NCI-H69 (cell line): ENCODE measurements at places on chromosomes 7 and 10.

- DNase-seq, result no peak
Measured at GRCh38 chr10:119621078-119621384, 24.3 kb upstream of the TIAL1 start.

DNA sequence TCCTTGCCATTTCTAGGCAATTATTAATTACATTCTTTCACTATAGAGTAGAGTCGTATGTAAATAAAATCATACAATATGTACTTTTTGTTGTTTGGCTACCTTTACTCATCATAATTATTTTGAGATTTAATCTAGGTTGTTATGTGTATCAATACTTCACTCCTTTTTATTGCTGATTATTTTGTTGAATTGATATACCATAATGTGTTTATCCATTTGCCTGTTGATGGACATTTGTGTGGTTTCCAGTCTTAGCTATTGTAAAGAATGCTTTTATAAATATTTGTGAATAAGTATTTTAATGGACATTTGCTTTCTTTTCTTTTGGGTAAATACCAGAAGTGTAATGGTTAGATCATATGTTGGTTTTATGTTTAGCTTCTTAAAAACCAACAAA is 174.0 kb downstream of the RAMP3 start:
- DNase-seq, result no peak

DNA sequence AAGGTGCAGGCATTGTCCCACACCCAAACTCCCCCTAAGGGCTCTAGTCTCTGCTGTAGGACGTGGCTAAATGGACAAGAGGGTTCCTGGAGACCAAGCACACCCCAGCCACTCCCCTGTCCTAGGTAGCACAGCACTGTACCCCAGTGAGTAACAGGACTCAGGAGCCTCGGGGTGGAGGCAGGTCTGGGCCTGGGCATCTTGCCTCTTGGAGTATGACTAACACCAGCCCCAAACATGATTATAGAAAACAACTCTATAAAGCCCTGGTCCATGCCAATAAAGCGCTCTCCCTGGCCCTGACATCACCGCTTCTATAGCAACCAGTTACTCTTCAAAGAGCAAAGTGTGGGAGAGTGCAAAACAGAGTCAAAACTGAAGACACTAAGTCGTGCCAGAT is 195.0 kb downstream of the CALN1 start:
- no peak for DNase-seq

DNA sequence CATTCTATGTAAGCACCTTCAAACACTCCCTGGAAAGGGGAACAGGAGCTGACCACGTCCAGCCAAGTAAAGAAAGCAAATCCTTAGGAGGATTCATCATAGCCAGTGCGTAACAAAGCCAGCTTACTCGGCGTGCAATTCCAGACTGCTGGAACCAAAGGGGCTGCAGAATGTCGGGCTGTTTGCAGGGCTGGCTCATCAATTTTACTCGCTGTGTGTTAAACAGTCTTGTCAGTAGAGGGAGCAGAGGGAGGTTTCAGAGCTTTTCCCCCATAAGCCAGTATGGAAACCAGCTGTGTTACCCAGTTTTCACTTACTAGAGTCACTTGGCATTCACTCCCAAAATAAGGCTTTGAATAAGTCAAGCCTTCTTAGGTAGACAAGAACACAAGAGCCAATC is 127.1 kb downstream of the KMT2E start:
- DNase-seq, result peak; percentile 31

DNA sequence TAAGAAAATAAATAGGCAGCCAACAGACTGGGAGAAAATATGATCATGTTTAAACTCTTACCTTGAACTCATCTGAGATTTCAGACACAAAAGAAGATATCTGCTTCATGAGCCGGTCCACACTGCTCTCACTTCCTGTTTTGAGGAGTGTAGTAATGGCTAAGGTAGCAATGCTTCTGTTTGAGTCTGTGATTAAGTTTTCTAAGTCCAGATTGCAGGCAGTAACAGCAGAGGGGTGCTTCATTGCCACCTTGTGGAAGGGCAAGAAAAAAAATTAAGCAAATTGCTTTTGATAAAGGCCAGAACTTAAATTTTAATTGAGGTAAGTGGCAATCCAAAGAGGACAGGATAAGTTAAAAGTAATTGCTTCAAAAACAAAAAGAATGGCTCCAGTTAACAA is 69.1 kb downstream of the MEST start:
- DNase-seq, result peak; percentile 76

DNA sequence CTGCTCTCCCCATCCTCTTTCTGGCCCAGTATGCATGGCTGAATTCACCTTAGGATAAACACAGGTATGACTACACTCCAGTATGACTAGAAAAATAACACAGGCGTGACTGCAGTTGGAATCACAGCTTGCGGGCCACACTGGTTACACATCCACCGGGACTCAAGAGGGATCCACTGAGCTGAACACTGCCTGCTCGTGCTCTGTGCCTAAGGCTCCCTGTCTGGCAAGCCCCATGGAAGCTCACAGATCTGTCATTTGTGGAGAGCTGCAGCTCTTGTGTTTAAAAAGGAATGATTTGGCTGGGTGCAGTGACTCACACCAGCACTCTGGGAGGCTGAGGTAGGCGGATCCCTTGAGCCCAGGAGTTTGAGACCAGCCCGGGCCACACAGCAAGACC is 26.8 kb downstream of the VOPP1 start:
- peak; percentile 17 for DNase-seq

- no peak for DNase-seq
Measured at GRCh38 chr7:158759245-158759614, 54.6 kb upstream of the NCAPG2 start.

DNA sequence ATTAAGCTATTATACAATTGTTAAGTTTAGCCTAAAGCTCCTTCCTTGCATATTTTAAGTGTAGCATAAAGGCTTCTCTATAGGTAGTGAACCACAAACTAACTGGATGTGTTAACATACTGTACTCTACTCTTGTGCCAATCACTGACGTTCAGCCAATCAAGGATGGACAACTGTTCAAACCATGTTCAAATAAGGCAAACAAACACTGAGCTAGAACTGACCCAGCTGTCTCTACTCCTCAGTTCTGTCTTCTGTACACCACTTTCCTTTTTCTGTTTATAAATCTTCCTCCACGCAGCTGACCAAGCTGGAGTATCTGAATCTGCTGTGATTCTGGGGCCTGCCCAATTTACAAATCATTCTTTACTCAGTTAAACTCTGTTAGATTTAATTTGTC is 188.7 kb upstream of the MBL2 start:
- peak; percentile 9 for DNase-seq

DNA sequence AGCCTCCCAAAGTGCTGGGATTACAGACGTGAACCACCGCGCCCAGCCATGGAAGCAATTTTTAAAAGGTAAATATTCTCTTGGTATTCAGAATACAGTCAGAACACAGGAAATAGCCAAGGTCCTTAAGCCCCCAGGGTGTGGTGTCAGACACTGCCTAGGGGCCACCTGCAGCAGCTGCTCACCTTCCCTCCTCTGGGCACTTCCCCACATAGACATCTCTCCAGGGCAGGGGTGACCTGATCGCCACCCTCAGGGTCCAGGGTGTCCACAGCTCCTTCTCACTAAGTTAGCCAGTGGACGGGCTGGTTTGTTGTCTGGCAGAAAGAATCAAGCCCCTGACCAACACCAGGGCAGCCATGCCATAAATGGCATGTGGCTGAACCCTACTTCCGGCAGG is 15.9 kb downstream of the URGCP start:
- peak; percentile 23 for DNase-seq

DNA sequence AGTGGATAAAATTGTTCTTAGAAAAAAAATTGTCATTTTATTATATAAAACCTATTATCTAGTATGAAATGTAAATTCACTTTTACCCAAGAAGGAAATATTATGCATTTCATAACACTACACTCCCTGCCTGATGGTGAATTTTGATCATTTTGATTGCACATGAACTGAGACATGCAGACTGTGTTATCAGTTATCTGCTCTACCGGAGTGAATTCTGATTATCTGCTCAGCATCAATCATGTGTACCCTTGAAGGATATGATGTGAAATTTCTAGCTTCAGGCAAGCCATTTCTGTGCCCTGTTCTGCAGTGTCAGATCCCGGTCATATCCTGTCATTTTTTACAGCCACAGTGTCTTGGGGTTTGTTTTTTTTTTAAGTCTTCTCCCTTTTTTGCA is 85.0 kb upstream of the FGL2 start:
- no peak for DNase-seq

DNA sequence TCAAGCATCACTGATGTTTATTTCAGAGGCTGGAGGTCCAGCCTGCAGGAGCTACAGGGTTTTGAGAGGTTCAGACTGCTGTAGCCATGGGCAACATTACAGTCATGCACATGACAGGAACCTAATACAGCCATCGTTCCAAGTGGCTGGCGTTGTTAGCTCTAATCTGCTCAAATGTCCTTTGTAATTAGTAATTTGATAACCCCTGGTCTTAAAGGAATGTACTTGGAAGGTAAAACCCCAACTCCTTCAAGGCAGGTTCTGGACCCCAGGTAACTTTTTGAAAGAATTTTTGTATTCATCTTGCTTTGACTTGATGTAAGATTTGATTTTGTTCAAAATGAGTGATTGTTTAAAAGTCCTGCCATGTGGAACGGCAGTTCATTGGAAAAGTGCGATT is 34.7 kb upstream of the FOXI2 start:
- DNase-seq, result no peak

GRCh38 chr10:80465451-80465835 is 11.3 kb downstream of the TSPAN14 start:
- DNase-seq, result peak; percentile 37

GRCh38 chr10:5975641-5976473 is 1.5 kb downstream of the IL15RA start:
- no peak for DNase-seq

- DNase-seq, result peak; percentile 77
Measured at GRCh38 chr10:121288864-121289661, 309.2 kb downstream of the FGFR2 start.

DNA sequence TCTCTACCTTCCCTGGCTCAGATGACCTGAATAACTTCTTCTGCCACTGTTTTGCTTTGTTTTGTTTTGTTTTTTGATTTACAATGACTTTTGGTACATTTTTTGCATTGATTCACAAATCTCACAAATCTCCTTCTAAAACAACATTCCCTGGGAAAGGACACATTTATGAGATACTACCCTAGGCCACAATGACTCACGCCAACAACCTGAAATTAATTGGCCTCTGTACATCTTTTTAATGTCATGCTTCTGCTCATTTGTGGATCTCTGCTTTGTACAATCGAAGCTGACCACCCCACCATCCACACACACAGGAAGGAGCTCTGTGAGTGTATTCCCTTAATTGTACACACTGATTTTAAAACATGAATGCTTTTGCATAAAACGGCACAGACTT is 156.7 kb upstream of the PFKP start:
- no peak for DNase-seq

DNA sequence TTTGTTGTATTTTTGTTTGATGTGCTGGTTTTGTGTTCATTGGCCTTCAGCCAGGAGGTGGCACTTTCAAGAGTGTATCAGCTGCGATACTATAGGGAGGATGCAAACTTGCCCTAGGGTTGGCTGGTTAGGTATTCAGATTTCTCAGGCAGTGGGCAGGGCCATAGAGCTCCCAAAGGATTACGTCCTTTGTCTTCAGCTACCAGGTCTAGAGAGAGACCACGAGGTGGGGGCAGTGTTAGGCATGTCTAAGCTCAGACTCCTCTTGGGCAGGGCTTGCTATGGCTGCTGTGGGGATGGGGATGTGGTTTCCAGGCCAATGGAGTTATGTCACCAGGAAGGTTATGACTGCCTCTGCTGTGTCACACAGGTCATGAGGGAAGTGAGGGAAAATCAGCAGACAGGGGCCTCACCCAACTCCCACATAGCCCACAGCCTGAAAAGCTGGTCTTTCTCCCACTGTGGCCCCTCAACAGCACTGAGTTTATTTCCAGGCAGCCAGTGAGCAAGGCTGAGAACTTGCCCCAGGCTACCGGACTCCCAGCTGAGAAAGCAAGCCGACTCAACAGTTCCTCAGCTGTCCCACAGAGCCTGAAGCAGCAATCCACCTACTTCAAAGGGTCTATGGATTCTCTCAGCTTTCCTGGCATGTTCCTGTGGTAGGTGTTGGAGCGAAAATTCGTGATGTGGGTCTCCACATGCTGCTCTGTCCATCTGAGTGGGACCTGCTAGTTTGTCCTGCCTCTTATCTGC is 227.4 kb upstream of the COBL start:
- peak; percentile 99 for DNase-seq

DNA sequence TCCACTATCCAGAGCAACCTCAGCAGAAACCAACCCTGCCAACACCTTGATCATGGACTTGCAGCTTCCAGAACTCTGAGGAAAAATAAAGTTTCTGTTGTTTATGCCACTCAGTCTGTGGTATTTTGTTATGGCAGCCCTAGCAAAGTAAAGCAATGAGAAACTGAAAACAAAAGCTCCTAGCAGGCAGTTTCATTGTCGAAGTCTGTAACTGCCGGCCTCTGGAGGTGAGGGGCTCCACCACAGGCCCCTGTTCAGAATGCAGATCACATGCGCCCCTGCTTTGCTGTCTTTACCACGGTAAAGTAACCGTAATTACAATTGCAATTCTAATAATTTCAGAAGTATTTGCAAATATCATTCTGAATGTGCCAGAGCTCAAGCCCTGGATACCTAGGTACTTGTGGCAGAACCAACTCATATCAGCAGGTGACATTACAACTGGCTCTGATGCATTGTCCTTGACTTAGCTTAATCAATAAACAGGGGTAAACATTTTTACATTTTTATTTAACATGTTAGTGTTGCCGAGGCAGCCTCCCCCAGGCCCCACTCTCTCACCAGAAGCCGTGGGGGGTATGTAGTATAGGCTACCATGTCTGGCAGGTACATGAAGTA is 193.2 kb downstream of the ELMO1 start:
- no peak for DNase-seq

- no peak for DNase-seq
Measured at GRCh38 chr7:123849855-123850254, 4.9 kb downstream of the HYAL4 start.

DNA sequence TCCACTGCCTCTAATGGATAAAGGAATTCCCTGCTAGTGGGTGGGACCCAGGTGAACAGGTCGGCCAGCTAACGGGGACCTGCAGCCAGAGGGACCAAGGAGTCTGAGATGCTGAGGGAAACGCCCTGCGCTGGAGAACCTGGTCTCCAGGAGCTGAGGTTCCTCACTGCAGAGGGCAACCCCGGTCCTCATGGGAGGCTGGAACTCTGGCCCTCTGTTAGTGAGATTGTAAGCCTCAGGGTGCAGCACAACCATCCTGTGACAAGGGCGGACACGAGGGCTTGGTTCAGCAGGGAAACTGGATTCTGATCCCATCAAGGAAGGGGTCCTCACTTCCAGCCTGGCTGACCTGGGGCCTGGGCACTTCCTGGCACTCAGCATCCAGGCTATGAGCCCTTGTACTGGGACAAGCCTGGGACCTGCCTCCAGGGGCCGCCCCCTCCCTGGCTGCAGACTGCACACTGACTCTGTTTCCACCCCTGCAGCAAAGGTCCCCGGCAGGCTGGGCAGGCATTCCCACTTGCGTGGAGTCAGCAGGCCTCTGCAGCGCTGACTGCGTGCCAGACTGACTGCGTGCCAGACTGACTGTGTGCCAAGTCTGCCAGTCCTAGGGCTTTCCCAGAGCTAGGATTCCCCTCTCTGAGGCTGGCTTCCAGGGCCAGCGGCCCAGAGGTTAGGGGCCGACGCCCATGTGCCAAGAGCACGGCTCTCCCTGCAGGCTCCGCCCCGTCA is 143.2 kb downstream of the MAPK8 start:
- DNase-seq, result no peak
